ENCODE measurements at places on chromosomes 1 and 21.
A peak's percentile ranks its signal among the peaks of the same experiment; 100 is the strongest.

GRCh38 chr21:15060543-15061175 is 4.1 kb downstream of the NRIP1 start:
- no peak for DNase-seq

DNA sequence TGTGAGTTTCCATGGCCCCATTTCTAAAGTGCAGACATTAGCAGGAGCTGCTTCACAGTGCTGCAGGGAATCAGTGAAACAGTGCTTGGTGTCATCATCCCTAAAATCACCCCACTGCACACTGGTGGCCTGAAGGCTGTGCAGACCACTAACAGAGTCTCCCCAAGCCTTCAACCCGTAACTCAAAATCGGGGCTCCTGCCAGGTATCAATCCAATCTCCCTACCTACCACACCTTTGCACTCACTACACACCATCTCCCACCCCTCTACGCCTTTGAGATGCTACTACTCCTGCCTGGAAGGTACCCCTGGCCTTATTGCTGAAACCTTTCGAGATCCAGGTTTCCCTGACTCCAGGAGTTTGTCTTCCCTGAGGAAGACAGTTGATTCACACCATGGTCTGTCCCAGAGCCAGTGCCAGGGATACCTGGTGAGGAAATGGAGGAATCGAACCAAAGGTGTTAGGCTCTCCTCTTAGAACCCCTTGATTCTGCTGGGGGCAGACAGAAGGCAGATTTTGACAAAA is 25.5 kb downstream of the SLC2A1 start:
- DNase-seq, result no peak

GRCh38 chr1:58220836-58221472 is 325.6 kb downstream of the OMA1 start:
- DNase-seq, result no peak

DNA sequence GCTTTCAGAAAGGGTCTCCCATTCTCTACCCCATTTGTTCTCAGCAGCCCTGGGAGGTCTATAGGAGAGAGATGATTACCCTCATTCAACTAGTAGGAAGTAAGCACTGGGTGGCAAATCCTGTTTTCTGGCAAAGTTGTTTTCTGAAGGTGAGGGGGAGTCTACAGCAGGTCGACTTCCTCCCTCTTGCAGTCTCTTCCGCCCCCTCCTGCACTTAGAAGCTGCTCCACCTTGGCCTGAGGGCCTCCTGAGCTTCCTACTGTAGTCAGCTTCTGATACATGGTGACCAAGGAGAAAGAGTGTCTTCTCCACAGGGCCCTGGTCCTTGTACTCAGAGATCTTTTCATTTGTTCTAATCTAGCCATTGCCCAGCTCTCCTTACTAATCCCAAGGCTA is 93.1 kb downstream of the RGL1 start:
- no peak for DNase-seq

DNA sequence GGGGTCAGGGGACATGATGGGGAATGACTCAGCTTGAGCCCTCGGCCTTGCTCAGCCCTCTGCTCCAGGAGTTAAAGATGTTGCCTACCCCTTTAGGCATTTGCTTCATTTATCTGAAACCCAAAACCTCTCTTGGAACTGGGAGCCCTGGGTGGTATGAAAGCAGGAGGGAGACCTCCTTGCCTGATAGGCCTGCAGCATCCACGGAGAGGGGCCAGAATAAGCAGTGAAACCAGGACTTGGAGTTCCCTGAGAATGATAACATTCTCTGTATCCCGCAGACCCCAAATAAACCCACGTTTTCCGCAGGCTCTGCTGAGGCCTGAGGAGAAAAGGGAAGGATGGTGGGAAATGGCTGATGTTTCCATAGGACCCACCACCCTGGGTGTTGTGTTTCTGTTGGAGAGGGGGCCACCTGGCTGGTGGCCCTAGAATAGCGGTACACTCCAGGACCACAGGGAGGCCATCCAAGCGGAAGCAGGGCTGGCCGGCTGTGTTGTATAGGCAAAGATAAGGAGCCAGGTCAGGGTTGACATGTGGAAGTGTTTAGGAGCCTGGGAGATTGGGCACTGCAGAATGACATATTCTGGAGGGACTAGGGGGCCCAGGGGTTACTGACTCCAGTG is 77.4 kb downstream of the FOXD2 start:
- DNase-seq, result no peak

DNA sequence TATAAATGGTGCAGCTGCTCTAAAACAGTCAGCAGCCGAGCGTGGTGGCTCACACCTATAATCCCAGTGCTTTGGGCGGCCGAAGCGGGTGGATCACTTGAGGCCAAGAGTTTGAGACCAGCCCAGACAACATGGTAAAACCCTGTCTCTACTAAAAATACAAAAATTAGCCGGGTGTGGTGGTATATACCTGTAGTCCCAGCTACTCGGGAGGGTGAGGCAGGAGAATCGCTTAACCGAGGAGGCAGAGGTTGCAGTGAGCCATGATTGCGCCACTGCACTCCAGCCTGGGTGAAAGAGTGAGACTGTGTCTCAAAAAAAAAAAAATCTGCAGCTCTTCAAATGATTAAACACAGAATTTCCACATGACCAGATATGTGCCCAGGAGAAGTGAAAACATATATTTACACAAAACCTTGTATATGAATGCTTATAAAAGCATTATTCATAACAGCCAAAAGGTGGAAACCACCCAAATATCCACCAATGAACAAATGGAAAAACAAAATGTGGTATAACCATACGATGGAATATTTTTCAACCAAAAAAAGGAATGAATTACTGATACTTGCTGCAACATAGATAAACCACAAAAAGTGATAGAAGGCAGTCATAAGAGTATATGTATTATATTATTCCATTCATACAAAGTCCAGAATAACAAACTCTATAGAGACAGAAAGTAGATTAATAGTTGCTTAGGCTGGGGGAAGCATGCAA is 14.1 kb downstream of the EPS15 start:
- DNase-seq, result no peak

GRCh38 chr1:243796016-243796415 is 54.0 kb downstream of the AKT3 start:
- DNase-seq, result no peak

DNA sequence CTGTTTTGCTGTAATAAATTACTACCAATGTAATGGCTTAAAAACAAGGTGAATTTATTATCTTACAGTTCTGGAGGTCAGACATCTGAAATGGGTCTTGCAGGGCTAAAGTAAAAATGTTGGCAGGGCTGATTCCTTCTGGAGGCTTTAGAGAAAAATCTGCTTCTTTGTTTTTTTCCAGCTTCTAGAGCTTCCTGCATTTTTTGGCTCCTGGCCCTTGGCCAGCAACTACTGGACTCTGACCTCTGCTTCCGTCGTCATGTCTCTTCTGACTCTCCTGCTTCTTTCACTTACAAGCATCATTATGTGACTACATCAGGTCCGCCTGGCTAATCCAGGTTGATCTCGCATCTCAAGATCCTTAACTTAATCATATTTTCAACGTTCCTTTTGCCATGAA is 350.9 kb downstream of the S1PR1 start:
- no peak for DNase-seq

DNA sequence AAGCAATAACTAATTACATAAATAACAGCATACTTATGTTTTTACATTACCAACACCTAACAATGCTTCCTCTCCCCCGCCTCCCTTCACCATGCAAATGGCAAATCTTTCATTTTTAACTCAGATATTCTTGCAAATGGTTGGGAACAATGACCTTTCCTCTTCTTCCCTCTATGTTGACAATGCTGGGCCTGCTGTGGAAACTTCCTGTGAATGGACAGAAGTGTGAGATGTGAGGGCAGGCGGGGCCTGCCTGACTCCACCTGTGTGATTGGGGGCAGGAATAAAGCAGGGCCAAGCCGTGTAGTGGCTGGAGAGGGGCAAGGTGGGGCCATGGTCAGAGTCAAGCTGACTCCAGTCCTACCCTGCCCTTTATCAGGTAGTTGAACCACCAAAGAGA is 289.6 kb downstream of the RPS6KC1 start:
- DNase-seq, result no peak

- DNase-seq, result no peak
Measured at GRCh38 chr21:44509539-44509938, 30.5 kb downstream of the KRTAP10-1 start.

GRCh38 chr1:65276197-65276939 is 33.0 kb upstream of the DNAJC6 start:
- DNase-seq, result no peak

GRCh38 chr1:25520446-25521061 is 22.9 kb upstream of the LDLRAP1 start:
- peak; percentile 55 for DNase-seq

DNA sequence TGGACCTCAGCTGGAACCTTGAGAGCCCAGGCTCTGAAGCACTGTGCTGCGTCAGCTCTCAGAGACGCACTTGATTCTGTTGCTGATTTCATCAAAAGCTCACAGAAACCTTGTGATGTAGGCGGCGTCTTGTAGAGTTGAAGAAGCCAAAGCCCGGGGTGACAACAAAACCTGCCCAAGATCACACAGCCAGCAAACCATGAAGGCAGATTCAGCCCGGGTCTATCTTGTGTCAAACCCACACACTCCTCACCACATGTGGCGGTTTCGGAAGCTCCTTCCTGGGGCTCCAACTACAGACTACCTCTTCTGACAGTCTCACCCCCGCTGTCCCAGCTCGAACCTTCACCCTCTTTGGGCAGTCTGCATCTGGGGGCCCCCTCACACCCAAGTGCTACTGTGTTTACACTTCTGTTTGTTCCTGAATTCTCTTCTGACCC is 50.4 kb downstream of the TENT5C start:
- peak; percentile 53 for DNase-seq

- no peak for DNase-seq
Measured at GRCh38 chr1:203512848-203513584, 19.1 kb downstream of the OPTC start.

- no peak for DNase-seq
Measured at GRCh38 chr21:43985690-43986251, 26.3 kb upstream of the TRAPPC10 start.

DNA sequence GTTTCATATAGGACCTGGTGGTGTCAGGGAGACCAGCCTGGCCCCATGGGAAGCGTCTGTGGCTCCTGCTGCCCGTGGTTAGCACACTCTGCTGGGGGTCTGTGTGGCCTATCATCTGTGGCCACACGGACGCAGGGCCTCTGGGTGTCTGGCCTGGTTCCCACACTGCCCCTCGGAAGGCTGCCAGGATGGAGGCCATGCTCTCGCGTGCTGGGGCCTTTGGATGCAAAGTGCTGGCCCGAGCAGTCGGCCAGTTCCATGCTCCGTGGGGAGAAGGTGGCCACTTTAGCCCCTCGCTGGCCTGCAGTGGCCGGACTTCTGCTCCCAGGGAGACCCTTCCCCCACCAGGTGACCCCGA is 20.8 kb upstream of the LRRC3 start:
- DNase-seq, result no peak

DNA sequence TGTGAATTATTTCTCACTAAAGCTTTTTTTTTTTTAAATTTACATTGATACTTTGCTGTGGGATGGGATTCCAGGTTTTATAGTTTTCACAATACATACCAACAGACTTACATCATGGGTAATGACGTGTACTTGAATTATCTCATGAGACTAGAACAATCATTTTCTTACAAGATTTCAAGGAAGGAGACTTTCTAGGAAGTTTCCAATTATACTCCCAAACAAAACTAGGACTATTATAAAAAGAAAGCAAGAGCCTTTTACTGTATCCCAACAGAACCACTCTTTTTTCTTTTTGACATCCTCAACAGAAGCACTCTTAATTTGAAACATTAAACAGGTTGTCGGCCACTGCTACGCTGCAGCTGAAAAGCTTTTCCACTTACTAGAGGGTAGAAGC is 48.7 kb downstream of the TESK2 start:
- DNase-seq, result no peak

GRCh38 chr1:6948861-6949260 is 163.6 kb downstream of the CAMTA1 start:
- DNase-seq, result no peak

DNA sequence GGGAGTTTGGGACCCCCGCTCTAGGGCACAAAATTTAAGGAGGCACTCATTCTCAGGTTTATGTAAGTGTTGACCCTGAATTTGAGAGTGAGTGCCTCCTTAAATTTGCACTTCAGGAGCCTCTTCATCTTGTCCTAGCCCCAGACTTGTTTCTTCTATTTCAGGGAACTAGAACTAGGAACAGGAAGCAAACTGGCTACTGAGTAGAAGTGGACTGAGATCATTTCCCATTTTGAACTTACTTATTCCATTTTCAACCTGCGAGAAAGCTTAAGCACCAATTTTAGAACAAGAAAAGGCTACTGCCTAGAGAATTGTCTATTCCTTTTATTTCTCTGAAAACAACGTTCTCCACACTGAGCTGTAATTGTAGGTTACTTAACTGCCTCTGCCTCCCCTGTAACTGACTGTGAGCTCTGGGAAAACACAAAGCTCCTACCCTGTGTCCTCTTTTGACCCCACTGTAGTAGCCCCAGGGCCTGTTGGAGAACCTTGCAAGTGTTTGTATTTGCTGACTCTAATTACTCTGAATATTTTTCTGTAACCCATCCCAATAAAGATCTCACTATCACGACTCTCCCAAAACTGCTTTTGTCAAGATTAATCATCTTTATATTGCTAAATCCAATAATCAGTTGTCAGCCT is 2.5 kb downstream of the PPT1 start:
- no peak for DNase-seq

DNA sequence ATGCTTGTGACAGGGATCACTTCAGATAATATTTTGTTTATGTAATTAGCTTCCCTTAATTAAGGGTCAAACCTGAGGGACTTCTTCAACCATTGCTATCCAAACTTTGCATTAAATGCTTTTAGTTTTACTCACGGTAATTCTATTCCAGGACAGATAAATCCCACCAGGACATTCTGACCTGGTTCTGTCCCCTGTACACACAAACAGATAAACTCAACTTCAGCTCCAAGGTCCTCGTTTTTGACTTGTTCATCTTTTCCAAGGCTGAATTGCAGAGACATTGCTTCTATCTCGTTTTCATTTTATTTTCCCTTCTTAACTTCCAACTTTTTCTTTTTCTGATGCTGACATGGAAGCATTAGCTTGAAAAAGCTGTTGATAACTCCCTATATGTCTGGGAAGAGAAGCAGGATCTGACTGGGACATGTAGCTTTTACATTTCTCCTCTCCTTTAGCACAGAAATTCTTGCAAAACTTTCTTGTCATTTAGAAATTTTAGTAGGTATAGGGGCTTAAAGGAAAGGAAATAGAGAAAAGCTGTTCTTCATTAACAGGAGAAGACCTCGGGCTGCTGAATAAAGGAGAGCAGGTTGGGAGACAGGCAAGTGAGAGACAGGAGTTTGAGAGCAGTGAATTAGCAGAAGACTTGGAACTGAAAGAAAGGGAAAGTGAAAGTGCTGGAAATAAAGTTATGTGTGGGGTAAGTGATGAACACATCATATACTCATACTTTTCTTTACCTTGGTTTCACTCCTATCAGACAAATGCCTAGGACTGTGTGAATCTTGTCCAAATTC is 231.7 kb upstream of the B3GALT2 start:
- no peak for DNase-seq

GRCh38 chr1:225712391-225712790 is 59.5 kb upstream of the ENAH start:
- DNase-seq, result no peak

GRCh38 chr1:12231276-12231595 is 1.4 kb downstream of the VPS13D start:
- DNase-seq, result no peak

All from stimulated activated CD8-positive, alpha-beta memory T cell treated with anti-CD3 and anti-CD28 coated beads, Interleukin-7, amount 100 ng/mL, for 1 hour (primary cell).